ENCODE measurements at places on chromosomes 2 and 18.

GRCh38 chr2:31255911-31256571 is 22.1 kb downstream of the EHD3 start:
- no peak for DNase-seq

- no peak for DNase-seq
Observed at GRCh38 chr2:241659150-241659739, 21.8 kb downstream of the ATG4B start.

DNA sequence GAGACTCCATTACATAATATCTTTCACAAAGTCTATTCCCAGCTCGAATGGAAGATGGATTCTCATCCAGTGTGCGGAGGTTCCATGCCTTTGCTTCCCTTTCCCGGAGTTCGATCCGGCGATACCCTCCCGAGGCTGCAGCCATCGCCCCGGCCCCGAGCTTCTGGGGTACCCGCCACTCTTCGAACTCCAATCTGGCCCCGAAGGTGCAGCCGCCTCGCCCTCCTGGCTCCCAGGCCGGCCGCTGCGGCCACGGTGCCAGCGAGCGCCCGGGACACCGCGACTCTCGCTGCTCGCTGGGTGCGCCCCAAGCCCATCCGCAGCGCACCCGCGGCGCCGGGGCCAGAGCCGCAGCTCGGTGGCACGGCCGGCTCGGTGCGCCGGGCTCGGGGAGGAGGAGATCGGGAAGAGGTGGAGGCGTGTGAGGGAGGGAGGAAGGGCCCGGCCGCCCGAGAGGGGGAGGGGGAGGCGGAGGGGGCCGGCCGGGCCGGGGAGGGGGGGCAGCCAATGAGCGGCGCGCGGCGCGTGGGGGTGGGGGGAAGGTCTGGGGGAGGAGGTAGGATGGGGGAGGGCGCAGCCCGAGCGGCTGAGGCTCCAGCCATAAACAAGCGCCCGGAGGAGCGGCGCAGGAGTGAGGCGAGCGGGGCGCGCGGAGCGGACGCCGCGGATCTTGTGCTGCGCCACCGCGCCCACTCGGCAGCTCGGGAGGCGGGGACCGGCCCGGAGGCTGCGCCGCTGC is at the start of gene CRIM1:
Gene CRIM1 (plus strand): TSS at position 628 of the 739 bp plus-strand sequence. CDS start 515 bp downstream, outside the sequence.
- peak; percentile 46 for DNase-seq

- DNase-seq: no peak
Observed at GRCh38 chr2:240568678-240569522, 616 bp downstream of the RNPEPL1 start.

- DNase-seq: no peak
Observed at GRCh38 chr18:48078448-48078847, 148.0 kb upstream of the SMAD2 start.

DNA sequence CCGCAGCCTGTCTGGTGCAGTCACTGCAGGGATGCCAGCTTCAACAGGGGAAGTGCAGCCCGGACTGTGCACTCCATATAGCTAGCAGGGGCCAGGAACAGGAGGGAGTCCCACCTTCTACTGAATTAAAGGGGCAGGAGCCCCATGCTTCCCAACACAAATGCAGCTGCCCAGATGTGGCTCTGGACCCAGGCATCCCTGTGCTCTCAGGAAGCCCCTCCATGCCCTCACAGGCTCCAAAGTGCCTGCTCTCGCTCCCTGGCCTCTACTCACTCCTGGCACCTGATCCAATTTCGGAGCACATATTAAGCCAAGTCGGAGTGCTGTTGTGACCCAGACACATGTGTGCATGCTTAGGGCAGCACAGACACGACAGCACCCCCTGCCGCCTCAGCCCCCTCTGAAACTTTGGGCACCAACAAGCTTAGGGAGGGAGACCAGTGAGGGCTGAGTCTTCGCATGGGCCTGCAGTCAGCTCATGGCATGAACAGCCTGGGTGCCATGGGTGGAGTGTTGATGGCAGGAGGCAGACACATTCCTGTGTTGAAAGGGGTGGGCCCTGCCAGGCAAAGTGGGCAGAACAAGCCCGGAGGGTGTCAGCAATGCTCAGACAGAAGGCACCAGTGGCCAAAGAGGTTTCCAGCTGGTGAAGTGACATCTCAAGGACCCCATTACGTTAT is 83.5 kb downstream of the ZNF804A start:
- no peak for DNase-seq

GRCh38 chr2:224263571-224264043 is 138.3 kb downstream of the FAM124B start:
- no peak for DNase-seq

DNA sequence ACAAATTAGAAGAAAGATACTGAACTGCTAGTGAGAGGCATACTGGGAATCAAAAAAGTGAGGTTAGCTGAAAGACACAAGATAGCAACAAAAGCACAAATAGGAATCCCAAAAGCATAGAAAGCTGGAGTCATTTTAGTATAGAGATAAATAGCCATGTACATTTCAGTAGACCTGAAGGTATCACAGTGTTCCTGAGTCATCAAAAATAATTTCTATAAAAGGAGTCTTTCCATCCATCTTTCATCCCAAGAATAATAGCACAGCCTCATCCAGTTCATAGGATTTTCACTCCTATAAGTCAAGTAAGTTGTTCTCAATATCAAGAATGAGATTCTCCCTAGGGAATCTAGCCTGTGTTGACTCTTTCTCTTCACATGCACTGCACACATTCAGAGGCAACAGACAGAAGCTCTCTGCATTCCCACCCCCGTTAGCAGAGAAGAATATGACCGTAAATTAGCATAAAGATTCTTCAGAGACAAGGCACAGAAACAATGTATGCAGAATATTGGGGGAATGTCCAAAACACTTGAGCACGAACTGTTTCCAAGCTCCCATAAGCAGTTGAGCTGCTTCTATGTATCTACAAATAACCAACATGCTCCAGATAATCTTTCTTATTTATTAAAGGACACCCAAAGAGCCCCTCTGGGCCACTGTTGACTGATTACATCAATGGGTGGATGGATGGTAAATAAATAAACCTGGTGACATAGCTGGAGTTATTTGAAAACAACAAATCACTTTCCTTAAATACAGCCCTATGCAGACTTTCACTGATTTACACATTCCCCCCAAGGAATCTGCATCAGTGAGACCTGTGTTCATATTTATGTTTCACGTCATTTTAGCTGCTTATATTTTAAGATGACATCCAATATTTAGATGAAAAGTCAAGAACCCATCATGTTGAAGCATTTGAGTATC is 174.5 kb upstream of the PKDCC start:
- no peak for DNase-seq

- no peak for DNase-seq
Observed at GRCh38 chr18:63319383-63320122, at the start of gene BCL2. BCL2 (minus strand) TSS chr18:63319769.
